ENCODE measurements at places on chromosomes 12 and 14.

- no peak for DNase-seq
Observed at GRCh38 chr14:86404425-86404824, 874.5 kb downstream of the FLRT2 start.

GRCh38 chr12:21521541-21521940, 4.6 kb upstream of the SPX start:
- DNase-seq, result no peak

DNA sequence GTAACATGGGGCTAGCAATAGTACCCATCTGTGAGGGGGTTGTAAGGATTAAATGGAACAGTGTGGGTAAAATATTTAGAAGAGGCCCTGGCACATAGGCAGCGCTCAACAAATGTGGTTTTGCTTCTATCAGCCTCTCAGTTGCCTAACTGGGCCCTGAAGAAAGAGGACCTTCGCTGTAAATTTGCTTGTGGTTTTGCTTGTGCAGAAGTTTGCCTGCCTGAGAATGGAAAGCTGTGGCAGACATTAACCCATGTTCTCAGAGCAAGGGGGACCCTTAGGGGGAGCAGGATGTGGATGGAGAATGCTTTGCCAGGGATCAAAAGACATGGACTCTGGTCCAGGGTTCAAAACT, 160.1 kb downstream of the BRMS1L start:
- no peak for DNase-seq

DNA sequence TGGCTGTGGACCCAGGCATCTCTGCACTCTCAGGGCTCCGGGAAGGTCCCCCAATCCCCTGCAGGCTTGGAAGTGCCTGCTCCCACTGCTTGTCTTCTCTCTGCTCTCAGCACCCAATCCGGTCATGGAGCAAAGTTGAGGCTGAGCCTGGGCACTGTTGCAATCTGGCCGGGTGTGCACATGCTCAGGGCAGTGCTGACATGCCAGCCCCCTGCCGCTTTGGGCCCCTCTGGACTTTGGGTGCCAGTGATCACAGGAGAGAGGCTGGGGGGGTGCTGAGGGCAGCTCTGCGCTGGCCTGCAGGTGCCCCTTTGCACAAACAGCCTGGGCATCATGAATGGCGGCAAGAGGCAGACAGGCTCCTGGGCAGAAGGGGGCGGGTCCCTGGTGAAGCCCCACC, 85.4 kb upstream of the OSBPL8 start:
- DNase-seq, result no peak

DNA sequence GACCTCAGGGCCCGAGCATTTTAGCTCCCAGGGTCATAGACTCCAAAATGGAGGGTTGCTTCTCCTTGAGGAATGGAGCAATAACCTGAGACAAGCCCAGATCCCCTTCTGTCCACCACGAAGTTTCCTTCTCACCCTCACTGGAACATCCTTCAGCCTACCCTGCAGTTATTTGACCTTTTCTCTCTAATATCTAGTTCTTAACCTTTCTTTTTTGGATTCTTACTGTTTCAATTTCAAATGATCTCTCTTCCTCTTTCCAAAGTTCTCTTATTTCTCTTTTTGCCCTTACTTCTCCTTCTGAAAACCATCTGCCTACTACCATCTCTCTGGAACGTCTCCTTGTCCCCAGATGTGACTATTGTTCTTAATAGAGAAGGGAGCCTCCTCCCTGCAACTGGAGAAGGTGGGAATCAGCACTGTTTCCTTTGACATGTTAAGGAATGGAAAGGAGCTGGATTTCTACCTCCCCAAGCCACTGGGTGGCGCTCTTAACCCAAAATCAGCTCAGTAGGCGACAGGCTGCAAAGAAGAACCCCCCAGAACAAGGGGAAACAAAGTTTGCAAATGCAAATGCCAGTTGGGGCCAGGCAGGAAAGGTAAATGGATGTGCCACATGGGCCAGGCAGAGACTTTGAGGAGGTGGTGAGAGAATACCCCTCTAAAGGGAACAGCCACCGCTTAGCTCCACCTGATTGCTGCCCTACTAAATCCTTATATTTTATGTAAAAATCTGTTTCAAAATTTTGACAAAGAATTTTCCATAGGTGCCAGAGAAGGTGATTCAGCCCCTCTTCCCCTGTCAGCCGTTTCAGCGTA, 22.4 kb upstream of the PDE1B start:
- peak; percentile 87 for DNase-seq

- DNase-seq, result no peak
Observed at GRCh38 chr12:131635491-131636122, 75.3 kb upstream of the SFSWAP start.

DNA sequence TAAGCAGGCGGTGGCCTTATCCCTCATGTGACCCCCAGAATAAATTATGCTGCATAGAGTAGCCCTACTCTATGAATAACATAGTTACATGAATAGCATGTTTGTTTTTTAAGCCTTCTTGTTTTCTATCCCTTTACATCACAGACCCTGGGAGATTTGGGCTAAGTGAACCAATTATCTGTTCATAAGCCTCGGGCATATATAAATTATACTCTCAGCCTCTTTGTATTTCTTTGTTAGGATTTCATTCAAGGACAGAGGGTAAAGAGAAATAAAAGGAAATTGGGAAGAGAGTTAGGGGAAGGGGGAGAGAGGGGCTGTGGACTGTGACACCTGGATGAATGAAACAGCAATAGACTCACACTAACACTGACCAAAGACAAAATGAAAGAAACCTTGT, 35.3 kb upstream of the RTRAF start:
- DNase-seq, result no peak

GRCh38 chr14:99055816-99056215, 216.2 kb downstream of the BCL11B start:
- no peak for DNase-seq

DNA sequence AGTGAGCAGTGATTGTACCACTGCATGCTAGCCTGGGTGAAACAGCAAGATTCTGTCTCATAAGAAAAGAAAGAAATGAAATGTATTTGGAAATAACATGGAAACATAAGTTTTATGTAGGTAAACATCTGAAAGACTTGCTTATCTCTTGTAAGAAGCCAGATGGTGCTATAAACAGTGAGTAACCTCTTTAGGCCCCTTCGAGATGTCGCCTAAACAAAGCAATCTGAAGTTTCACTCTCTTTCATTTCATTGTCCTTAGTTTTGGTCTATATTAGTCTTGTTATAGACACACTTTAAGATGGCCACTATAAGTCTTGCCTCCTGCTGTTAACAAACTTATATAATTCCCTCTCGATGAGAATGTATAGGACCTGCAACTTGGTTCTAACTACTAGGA, 472.6 kb upstream of the ATP2B1 start:
- DNase-seq, result no peak

DNA sequence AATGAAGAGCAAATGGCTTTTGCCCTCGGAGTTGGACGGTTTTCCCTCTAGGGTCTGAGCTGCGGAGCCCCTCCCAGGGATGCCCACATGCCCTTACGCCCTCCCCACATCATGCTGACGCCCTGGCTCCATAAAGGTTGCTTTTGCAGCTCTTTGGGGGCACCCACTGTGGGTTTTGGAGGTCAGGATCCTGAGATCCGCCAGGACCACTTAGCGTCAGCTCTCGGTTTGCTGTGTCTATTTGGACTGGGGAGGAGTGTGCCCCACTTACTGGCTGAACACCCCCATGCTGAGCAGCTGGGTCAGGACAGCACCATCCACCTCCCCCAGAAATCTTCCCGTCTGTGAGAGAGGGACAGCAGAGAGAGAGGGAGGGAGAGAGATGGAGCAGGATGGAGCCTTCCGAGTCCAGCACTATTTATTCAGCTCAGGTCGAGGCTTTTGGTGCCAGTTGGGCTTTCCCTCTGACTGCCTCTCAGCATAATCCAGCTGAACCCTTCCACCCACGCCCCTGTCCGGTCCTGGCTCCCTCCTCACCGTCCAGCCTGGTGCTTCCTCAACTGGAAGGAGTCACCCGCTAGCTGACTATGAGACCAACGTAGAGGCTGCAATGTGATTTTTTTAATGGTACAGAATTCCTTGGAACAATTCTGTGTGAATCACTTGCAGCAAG, 18.9 kb upstream of the LRTM2 start:
- no peak for DNase-seq

- peak; percentile 70 for DNase-seq
Observed at GRCh38 chr14:59028476-59029202, 159.8 kb upstream of the DAAM1 start.
